Stomach (tissue), 19 donors: ENCODE measurements at places on chromosomes 5 and 9. TPM values are rescaled to one million over a fixed set of nuclear protein-coding genes. Genes with fewer than 3 reads are reported as not detected.

- no peak for DNase-seq
Measured at GRCh38 chr9:122930541-122931225, 629 bp downstream of the ZBTB26 start.

The OR13D1 gene
- not detected for total RNA-seq

The FYB1 gene
- 3.5 TPM for total RNA-seq

- no peak for DNase-seq
Measured at GRCh38 chr5:140551872-140552271, 4.4 kb downstream of the EIF4EBP3 start.

- no peak for DNase-seq
Measured at GRCh38 chr9:27856748-27857147, 283.5 kb upstream of the C9orf72 start.

DNA sequence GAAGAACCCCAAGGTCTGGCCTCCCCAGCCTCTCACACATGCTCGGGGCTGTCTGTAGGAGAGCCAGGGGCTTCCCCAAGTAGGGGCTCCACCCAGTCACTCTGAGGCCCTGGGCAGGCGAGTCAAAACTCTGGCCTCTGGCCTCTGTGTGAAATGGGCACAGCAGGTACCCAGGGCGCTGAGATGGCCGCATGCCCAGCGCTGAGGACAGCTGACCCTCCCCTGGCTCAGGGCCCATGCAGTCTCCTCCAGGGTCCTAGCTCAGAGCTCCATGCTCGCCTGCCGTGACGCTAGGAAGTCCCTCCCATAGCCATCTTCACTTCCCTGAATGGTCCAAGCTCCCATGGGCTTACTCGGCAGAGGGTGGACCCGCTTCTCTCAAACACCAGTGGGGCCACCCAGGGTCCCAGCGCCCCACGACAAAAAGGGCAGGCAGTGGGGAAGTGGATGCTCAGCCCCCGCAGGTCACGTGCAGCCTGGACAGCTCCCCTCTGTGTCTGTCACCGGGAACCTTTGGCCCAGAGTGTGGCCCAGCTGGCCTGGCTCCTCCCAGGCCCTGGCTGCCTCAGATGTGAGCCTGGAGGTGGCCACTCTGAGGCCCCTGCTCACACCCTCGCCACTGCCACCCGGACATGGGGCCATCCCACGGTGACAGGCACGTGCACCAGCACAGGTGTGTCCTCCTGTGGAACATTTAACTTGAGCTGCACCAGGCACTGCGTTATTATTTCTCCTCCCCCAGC, 12.2 kb upstream of the VAV2 start:
- DNase-seq, result no peak

The PCDHA9 gene
- total RNA-seq, result not detected

The SLC6A7 gene
- not detected for total RNA-seq

DNA sequence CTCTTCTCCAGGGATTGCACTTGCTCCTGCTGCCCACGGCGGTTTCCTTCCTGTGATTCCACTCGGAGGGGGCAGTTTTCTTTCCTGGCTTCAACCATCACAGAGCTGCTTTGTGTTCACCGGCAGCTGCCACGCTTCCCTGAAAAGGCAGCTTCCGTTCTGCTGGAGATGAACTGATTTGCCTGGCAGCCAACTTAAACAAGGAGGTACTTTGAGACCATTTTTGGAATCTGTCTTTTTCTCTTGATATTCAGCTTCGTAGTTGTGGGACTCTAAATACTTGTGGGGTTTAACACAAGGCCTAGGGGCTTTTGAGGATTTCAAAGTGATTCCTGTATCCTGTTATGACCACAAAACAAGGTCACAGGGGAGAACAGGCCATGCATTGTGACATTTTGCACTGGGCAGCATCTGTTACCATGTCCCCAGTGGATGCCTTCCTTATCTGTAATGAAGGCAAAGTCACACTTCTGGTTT, 192.0 kb downstream of the MTRR start:
- peak; percentile 39 for DNase-seq

The TRIM7 gene
- total RNA-seq, result not detected

The FAT2 gene
- not detected for total RNA-seq

DNA sequence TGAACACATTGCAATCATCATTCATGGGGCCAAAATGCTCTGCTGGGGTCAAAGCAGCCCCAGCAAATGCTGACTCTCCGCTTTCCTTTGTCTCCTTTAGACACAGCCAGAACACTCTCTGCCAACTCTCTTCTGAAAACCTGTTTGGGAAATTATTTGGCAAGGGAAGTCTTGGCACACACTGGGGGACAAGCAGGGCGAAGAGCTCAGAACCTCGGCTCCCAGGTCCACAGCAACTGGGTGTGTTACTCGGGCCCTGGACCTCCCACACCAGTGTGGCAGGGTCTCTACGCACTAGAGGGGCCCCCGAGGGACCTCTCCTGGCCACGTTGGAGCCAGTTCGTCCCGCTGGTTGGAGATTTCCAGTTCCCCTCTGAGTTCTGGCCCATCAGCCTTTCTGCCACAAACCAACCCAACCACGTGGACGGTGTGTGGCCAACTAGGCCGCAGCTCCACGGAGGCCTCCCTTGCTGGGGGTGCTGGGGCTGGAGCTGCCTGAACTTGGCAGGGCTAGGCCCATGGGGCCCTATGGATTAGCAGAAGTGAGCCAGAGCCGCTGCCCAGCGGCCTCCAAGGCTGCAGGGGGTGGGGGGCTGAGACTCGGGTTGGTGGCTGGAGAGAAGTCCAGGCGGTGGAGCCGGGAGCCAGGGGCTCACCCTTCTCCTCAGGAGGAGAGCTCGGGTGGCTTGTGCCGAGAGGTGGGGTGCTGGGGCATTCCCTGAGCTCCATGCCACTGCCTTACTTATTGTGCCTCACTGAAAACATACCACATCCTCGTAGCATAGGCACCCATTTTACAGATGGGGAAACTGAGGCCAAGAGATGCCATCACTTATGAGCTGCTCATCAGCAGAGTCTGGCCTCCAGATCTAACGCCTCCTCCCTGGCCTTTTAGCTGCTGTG, 46.8 kb upstream of the RNU6ATAC start:
- no peak for DNase-seq

The ABLIM3 gene
- 5.3 TPM for total RNA-seq

DNA sequence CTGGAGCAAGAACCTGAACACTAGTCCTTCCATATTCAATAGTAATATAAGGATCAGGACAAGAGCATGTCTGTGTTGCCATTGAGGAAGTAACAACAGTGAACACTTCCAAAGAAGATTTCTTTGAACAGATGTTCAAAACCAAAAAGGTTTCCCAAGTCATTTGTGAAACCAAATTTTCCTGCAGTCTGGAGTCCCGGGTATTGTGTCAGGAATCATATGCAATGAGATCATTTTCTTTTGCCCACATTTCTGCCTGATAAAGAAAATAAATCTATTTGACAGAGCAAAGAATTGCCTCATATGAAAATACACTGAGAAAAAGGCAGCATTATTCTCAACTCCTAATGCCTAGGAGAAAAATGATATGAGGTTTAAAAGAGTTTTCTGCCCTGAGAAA, 151.7 kb downstream of the SNX18 start:
- no peak for DNase-seq

- no peak for DNase-seq
Measured at GRCh38 chr5:78419396-78419795, 59.0 kb downstream of the SCAMP1 start.

- DNase-seq, result no peak
Measured at GRCh38 chr5:32201122-32201753, 27.1 kb upstream of the GOLPH3 start.

DNA sequence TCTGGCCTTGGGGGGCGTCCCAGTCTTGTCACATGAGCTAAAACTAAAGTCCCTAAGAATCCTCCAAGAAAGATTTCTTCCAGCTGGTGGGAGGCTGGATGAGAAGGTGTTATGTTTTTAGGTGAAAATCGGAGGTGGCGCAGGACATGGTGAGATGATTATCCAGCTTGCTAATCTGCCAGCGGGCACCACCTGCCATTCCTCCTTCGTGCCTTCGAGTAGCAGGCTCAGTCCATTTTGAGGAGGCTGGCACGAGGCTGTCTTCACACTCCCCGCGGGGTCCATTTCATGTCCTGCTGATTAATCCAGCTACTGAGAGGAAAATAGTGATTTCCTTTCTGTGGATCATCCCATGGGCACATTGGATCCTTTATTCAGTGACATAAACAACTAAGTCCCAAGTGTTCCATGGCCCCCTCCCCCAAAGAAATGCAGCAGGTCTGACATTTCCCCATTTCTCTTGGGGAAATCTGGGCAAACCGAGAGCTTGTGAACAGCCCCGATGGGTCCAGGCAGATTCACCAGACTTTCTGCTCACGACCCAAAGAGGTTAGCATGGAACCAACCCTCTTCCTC, 38.2 kb upstream of the EXOC3 start:
- no peak for DNase-seq

- no peak for DNase-seq
Measured at GRCh38 chr9:70554881-70555280, 140.4 kb upstream of the KLF9 start.

The BARHL1 gene
- total RNA-seq, result not detected

- no peak for DNase-seq
Measured at GRCh38 chr9:130308081-130308571, 42.6 kb downstream of the HMCN2 start.

- DNase-seq, result peak; percentile 57
Measured at GRCh38 chr9:121738968-121739367, 87.5 kb downstream of the DAB2IP start.

GRCh38 chr5:134224888-134225779, 739 bp downstream of the PPP2CA start:
- peak; percentile 57 for DNase-seq

The SOWAHA gene
- total RNA-seq, result not detected

The IFNA2 gene
- total RNA-seq, result not detected

DNA sequence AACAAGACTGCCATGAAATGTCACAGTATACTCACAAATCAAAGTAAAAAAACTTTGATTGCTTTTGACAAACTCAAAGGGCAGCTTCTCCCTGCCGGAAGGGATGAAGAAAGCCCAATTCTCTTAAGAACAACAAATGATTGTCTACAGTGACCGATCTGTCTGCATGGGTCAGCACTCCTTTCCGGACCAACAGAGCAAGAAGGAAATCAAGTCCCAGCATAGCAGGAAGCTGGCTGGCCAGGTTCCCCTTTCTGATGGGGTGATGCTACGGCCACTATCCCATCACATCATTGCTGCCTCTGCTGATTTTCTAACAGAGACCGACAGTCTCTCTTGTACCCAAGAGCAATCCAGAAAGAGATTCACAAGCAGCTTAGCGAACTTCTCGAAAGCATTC, 692 bp downstream of the C1QTNF3 start:
- peak; percentile 40 for DNase-seq

The DIPK1B gene
- total RNA-seq, result 0.45 TPM

The C6 gene
- not detected for total RNA-seq

- peak; percentile 16 for DNase-seq
Measured at GRCh38 chr9:127180457-127181314, 58.3 kb upstream of the ANGPTL2 start.

The TAL2 gene
- total RNA-seq, result not detected

- DNase-seq, result no peak
Measured at GRCh38 chr9:94761481-94761880, 35.0 kb downstream of the AOPEP start.

GRCh38 chr5:159877894-159878448, 38.3 kb upstream of the ADRA1B start:
- DNase-seq, result peak; percentile 70

GRCh38 chr9:86116425-86116824, 17.1 kb upstream of the GOLM1 start:
- no peak for DNase-seq

The HAND1 gene
- not detected for total RNA-seq

- DNase-seq, result peak; percentile 75
Measured at GRCh38 chr5:54457094-54457862, 1.8 kb downstream of the HSPB3 start.

- no peak for DNase-seq
Measured at GRCh38 chr9:90107726-90108655, 503.2 kb downstream of the GADD45G start.
